ENCODE measurements at places on chromosomes 2 and 18.

DNA sequence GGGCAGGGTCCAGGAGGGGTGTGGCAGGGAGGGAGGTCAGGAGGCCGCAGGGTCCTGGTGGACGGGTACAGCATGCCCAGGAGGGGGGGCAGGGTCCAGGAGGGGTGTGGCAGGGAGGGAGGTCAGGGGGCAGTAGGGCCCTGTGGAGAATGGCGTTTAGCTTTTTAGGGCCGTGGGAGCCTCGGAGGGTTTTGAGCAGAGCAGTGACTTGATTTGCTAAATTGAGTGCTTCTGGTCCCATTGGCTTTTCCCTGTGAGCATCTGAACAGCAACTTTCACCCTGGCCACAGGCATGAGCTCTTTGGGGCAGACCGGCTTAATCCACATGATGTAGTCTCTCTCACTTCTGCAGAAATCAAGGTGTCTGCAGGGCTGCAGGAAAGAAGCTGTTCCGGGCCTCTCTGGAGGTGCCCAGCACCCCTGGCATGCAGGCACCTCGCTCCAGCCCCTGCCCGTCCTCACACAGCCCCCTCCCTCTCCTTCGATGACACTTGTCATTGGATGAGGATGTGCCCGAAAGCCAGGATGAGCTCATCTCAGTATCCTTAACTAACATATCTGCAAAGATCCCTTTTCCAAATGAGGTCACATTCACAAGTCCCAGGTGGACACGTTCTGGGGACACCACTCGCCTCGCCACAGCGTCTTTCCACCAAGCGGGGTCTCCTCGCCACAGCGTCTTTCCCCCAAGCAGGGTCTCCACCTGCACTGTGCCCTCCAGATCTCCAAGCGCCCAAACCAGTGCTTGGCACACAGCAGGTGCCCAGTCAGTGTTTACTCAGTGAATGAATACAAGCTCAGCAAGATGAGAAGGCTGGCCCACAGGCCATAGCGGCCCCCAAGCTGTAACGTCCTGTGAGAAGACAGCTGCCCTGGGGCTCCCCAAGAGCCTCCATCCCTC, 94.0 kb downstream of the NDUFA10 start:
- DNase-seq: no peak

DNA sequence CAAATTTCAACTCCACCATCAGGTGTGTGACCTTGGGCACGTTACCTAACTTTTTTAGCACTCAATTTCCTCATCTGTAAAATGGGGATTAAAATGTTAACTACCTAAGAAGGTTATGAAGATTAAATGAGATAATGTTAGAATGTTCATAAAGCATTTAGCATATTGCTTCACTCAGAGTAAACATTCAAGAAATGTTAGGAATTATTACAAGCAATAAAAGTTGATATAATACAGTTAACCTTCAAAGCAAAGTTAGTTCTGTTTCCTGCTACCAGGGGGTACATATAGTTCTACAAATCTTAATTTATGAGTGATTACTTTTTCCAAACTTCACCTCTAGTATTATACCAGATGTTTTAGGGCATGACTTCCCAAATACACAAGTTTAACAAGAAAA, 254.2 kb downstream of the PDE11A start:
- DNase-seq: no peak

- no peak for DNase-seq
These were observed 357.2 kb upstream of the SALL3 start for GRCh38 chr18:78622251-78622906.

- DNase-seq: no peak
These were observed 145.6 kb downstream of the ANKRD44 start for GRCh38 chr2:197165020-197165419.

GRCh38 chr18:24761765-24762164, 301.3 kb downstream of the HRH4 start:
- no peak for DNase-seq

- DNase-seq: no peak
These were observed 482 bp downstream of the DLGAP1 start for GRCh38 chr18:4454537-4455112.

- no peak for DNase-seq
These were observed 16.2 kb upstream of the CLASP1 start for GRCh38 chr2:121665504-121665903.

GRCh38 chr2:204177977-204178522, 241.5 kb downstream of the ICOS start:
- peak; percentile 45 for DNase-seq

DNA sequence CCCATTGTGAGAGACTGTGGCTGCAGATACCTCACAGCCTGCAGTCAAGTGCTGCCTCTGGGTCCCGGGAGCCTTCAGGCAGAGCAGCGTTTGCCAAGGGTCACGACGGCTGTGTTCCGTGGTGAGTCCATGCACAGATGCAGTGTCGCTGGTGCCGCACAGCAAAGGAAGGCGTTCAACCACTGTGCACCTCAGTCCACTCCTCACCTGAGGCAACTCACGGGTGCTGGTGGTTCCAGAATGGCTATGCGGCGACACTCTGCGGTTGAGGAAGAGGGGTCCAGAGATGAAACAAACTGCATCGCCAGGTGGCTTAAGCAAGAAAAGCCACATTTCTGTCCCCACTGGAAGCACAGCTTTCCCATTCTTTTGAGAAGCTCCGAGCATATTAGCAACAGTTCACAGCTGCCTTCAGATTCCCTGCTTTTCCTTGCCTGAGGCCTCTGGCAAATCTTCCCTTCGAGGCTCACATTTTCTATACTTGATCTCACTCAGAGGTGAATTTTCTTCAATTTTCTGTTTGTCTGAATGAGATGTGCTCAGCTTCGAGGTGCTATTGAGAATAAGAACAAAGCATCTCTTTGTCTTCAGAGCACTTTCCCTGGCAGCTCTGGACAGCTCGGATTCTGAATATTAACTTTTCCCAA, 208.8 kb upstream of the TWIST2 start:
- DNase-seq: no peak

DNA sequence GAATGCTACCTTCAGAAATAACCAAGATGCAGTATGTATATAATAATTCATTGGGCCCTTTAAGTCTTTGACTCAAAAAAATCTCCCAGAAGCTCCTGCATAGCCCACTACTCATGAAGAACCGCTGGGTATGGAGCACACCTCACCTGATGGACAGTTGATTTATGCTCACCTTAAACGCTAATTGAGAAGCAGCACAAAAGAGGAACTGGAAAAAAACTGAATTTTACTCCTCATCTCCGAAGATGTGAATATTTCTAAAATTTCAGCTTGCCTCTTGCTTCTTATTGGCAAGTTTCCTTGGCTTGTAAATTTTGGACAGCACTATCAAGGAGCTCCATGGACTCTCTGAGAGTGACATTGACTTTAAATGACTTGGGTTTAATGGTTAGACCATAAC, 5.5 kb downstream of the CYP1B1 start:
- DNase-seq: no peak

GRCh38 chr2:52342458-52342857, 1310.5 kb upstream of the NRXN1 start:
- no peak for DNase-seq

DNA sequence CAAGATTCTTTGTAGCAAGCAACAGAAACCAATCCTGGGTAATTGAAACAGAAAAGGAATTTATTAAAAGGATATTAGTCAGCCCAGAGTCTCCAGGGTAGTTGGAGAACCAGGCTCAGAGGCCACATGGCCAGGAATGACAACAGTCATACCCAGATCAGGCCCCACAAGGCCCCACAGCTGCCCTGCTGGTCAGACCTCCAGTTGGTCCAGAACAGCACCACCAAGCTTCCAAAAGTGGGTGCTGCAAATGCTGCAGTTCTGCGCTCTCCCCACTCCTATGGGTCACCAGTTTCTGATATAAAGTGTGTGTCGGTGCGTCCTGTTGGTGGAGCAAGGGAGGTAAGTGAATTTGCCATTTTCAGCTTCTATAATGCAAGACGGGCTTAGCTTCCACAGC, 29.9 kb downstream of the KLHL29 start:
- DNase-seq: no peak

All from stimulated activated CD4-positive, alpha-beta T cell treated with anti-CD3 and anti-CD28 coated beads, TNF-alpha, amount 100 ng/mL, for 4 hours (primary cell).